Femur (tissue), 1 donor: ENCODE measurements at places on chromosomes 6 and 20.

- DNase-seq, result no peak
These were observed 154.5 kb downstream of the MYLK4 start for GRCh38 chr6:2596222-2596621.

GRCh38 chr20:24989162-24989561, 3.4 kb downstream of the APMAP start:
- peak; percentile 17 for DNase-seq

DNA sequence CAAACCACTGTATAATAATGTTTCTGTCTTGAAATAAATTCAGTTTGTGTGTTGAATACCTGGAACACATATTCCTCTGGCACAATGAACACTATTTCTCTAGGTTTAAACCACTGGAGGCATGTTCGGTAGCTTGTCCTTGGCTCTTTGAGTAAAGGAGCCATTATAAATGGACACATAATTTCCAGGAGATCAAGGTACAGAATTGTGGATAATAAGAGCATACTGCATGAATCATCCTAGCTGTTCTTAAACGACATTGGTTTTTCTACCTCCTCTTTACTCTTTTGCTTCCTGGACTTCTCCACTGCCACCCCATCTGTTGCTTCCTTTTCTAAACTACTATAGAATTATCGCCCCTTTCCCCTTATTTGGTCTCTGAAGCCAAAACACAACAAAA, 1.2 kb downstream of the CENPW start:
- DNase-seq, result no peak

- DNase-seq, result no peak
These were observed 1.6 kb downstream of the HMGN3 start for GRCh38 chr6:79232696-79233462.

GRCh38 chr20:1467355-1468116, 887 bp upstream of the NSFL1C start:
- DNase-seq, result peak; percentile 46
